Naive B cell (primary cell): ENCODE measurements at places on chromosomes 3 and 15. TPM values are rescaled to one million over a fixed set of nuclear protein-coding genes. Genes with fewer than 3 reads are reported as not detected.

Gene SPINT1
- 6.6 TPM for polyA plus RNA-seq

DNA sequence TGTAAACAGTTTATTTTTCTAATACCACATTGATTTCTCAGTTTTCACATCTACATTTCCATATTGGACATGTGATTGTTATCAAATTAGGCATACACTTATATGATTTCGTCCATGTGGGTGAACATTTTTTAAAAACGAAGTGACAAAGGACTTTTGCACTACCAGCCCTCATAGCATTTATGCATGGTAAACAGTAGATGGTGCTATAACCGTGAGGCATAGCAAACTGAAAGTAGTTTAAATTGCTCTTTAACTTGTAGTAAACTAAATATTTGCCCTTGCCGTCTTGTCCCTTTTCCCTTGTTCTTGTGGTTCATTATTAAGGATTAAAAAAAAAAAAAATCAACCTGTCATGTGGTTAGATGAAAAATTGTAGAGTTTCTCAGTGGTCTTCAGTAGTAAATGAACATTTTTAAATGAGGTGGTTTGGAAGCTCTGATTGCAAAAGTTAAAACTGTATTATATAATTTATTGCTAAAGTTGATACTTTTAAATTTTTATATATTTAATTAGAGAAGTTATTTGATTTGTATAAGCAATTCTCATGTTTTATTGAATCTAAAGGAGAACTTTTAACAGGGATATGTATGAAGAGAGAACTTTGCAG, 24.0 kb downstream of the STX19 start:
- peak; percentile 41 for DNase-seq

GRCh38 chr3:105974381-105974780, 105.6 kb upstream of the CBLB start:
- no peak for DNase-seq

GRCh38 chr3:127031413-127031810, 48.5 kb downstream of the PLXNA1 start:
- no peak for DNase-seq

Gene NLGN1
- polyA plus RNA-seq = not detected

- DNase-seq = no peak
Observed at GRCh38 chr15:89900849-89901248, 7.1 kb upstream of the AP3S2 start.
